ENCODE measurements at places on chromosomes 16 and 17.
A peak's percentile ranks its signal among the peaks of the same experiment; 100 is the strongest.

- no peak for DNase-seq
- no peak overlapping the region for H3K4me3 ChIP-seq
- no peaks in the 10 kb centered on the region for H3K27me3 ChIP-seq
- peaks cover 35% of the 10 kb centered on the region for H3K4me1 ChIP-seq
- peak overlapping the region; percentile 29 for H3K27ac ChIP-seq
Measured at GRCh38 chr17:57480438-57481196, 224.3 kb downstream of the MSI2 start.

- H3K27ac ChIP-seq = no peak overlapping the region
- H3K36me3 ChIP-seq = peaks cover 60% of the 10 kb centered on the region
- no peak overlapping the region for H3K4me3 ChIP-seq
- H3K27me3 ChIP-seq = no peaks in the 10 kb centered on the region
- H3K4me1 ChIP-seq = no peaks in the 10 kb centered on the region
- DNase-seq = peak; percentile 59
Measured at GRCh38 chr17:45266372-45266926, 4.6 kb upstream of the SPATA32 start.

DNA sequence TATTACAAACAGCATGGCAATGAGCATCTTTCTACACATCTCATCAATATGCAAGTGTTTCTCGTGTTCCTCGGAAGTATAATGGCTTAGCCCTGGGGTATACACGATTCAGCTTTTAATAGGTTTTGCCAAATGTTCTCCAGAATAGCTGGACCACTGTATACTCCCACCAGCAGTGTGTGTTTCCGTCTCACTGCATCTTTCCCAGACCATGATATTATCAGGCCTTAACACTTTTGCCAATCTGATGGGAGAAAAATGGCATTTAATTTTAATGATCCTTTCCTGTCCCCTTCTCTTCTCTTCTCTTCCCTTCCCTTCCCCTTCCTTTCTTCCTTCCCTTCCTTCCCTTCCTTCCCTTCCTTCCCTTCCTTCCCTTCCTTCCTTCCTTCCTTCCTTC, 30.8 kb downstream of the PRKCB start:
- H3K27me3 ChIP-seq = no peaks in the 10 kb centered on the region
- H3K36me3 ChIP-seq = no peaks in the 10 kb centered on the region
- H3K4me1 ChIP-seq = no peaks in the 10 kb centered on the region
- DNase-seq = no peak

GRCh38 chr17:70609566-70609965, 440.2 kb downstream of the KCNJ2 start:
- H3K27me3 ChIP-seq = no peaks in the 10 kb centered on the region
- no peak overlapping the region for H3K27ac ChIP-seq
- no peak overlapping the region for H3K4me3 ChIP-seq
- no peaks in the 10 kb centered on the region for H3K4me1 ChIP-seq

DNA sequence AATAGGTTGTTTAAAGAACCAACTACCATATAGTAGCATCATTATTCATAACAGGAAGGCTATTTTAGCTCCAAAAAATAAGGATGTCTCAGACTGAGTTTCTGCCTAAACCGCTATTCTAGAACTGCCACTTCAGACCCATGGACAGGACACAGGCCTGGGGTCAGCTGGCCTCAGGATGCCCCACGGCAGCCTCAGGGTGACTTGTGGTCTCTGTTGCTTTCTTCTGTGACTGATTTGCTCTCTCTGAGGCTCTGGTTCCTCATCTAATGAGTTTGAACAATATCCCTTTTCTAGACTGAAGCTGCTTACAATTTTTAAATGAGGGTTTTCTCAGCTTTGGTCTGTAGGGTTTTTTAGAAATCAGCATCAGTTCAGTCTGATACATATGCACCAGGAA, 31.8 kb upstream of the IRF8 start:
- no peaks in the 10 kb centered on the region for H3K27me3 ChIP-seq
- no peaks in the 10 kb centered on the region for H3K4me1 ChIP-seq
- H3K27ac ChIP-seq = no peak overlapping the region
- DNase-seq = no peak
- no peaks in the 10 kb centered on the region for H3K36me3 ChIP-seq
- no peak overlapping the region for H3K4me3 ChIP-seq

- no peaks in the 10 kb centered on the region for H3K36me3 ChIP-seq
- no peak overlapping the region for H3K27ac ChIP-seq
- H3K4me3 ChIP-seq = no peak overlapping the region
- H3K27me3 ChIP-seq = no peaks in the 10 kb centered on the region
- no peak for DNase-seq
- H3K4me1 ChIP-seq = peaks cover 12% of the 10 kb centered on the region
Measured at GRCh38 chr16:23134274-23134673, 15.0 kb downstream of the USP31 start.

DNA sequence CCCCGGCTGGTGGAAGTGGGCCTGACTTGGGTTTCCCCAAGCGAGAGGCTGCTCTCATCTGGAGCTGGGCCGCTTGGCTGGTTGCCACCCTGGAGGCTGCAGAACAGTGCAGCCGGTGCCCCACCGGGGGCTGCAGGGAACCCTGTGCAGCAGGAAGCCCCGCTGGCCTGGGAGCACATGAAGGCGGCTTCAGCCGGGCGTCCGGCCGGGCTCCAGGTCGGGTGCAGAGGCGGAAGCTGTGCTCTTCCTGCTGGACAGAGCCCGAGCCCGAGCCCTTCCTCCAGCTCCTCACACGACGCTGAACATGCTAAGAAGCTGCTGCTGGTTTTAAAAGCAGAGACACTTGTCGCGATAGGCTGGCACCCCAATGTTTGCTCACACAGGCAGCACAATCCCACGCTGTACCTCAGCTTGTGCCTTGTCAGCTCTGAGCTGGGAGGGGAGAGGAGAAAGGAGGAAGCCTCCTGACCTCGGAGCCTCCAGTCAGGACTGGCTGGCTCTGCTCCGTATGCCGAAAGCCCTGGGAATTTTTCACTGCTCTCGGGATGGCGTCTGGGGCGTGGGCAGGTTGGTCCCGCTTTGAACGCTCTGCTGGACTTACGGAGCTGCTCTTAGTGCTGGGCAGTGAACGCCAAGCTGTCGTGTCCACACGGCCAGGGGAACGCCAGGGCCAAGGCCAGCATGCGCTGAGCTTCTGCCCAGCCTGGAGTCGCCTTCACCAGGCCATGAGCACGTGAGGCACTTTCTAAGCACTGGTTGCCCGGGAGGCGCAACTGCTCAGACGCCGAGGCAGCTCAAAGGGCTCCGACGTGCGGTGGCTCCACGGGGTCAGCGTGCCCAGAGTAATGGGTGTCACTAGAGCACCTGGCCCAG, 8.8 kb downstream of the CDK5R1 start:
- H3K4me3 ChIP-seq = peak overlapping the region; percentile 7
- H3K27me3 ChIP-seq = no peaks in the 10 kb centered on the region
- H3K27ac ChIP-seq = no peak overlapping the region
- peak; percentile 84 for DNase-seq

Data from kidney (tissue), 22 donors.